A549 treated with CpdA at 1 μM for 4 hours (cell line): ENCODE measurements at places on chromosomes 12 and 14. TPM values are rescaled to one million over a fixed set of nuclear protein-coding genes. Genes with fewer than 3 reads are reported as not detected.

Gene SELPLG
- total RNA-seq = 0.44 to 1.1 TPM (median 1.0 TPM) in 5 replicates

Gene PSMA3
- 198 to 273 TPM (median 205 TPM) in 5 replicates for total RNA-seq

Gene GLT8D2
- total RNA-seq = 0.17 to 0.52 TPM (median 0.24 TPM) in 5 replicates

Gene TSHR
- not detected in 5 replicates for total RNA-seq

Gene KMT2D
- total RNA-seq = 32.8 to 47.2 TPM (median 40.1 TPM) in 5 replicates

Gene PMCH
- 0.07 TPM in 1 of 5 replicates, not detected in the others for total RNA-seq

Gene RNASE7
- total RNA-seq = not detected in 5 replicates

Gene P2RX2
- not detected in 5 replicates for total RNA-seq

Gene C14orf39
- not detected in 5 replicates for total RNA-seq

Gene CEBPE
- not detected in 5 replicates for total RNA-seq

Gene OVCH1
- not detected in 5 replicates for total RNA-seq

Gene SLCO1A2
- 0.07 TPM in 1 of 5 replicates, not detected in the others for total RNA-seq

Gene AJUBA
- 34.2 to 45.0 TPM (median 38.1 TPM) in 5 replicates for total RNA-seq

Gene SALL2
- total RNA-seq = 0.63 to 1.6 TPM (median 1.1 TPM) in 5 replicates

Gene KRT2
- 0.03 TPM in 1 of 5 replicates, not detected in the others for total RNA-seq

Gene PRR4
- 1.5 to 4.3 TPM (median 3.3 TPM) in 5 replicates for total RNA-seq

Gene CMA1
- not detected in 5 replicates for total RNA-seq

Gene PIANP
- total RNA-seq = 0.43 to 1.0 TPM (median 0.87 TPM) in 5 replicates

Gene PACS2
- total RNA-seq = 20.3 to 30.9 TPM (median 24.2 TPM) in 5 replicates

Gene WNT1
- 0.07 TPM in 1 of 5 replicates, not detected in the others for total RNA-seq

Gene SOX5
- total RNA-seq = not detected in 5 replicates

Gene RFX4
- not detected in 5 replicates for total RNA-seq

Gene SLC5A8
- not detected in 5 replicates for total RNA-seq

Gene BIN2
- 0.07 to 0.09 TPM in 2 of 5 replicates, not detected in the others for total RNA-seq

Gene PRDM4
- 19.0 to 23.7 TPM (median 20.7 TPM) in 5 replicates for total RNA-seq

Gene CISTR
- not detected in 5 replicates for total RNA-seq

Gene CIDEB
- total RNA-seq = 0.18 to 0.50 TPM (median 0.32 TPM) in 5 replicates

Gene CLEC7A
- not detected in 5 replicates for total RNA-seq

Gene FAM90A1
- 0.06 to 0.14 TPM (median 0.09 TPM) in 4 of 5 replicates, not detected in the other for total RNA-seq

Gene SLC25A21
- total RNA-seq = 0.58 to 1.6 TPM (median 1.2 TPM) in 5 replicates

Gene HOXC9
- 10.6 to 13.6 TPM (median 12.5 TPM) in 5 replicates for total RNA-seq

Gene TC2N
- total RNA-seq = 0.54 to 0.71 TPM (median 0.61 TPM) in 5 replicates

Gene C14orf180
- not detected in 5 replicates for total RNA-seq

Gene PPP1R3E
- total RNA-seq = 3.2 to 6.3 TPM (median 4.1 TPM) in 5 replicates

Gene DEPDC4
- total RNA-seq = 1.3 to 2.2 TPM (median 1.5 TPM) in 5 replicates

Gene ASPG
- total RNA-seq = 0.02 TPM in 1 of 5 replicates, not detected in the others

Gene EIF2S3B
- 0.45 to 1.2 TPM (median 0.67 TPM) in 5 replicates for total RNA-seq

Gene ACVR1B
- total RNA-seq = 12.0 to 17.3 TPM (median 15.4 TPM) in 5 replicates

Gene CACNB3
- 26.8 to 42.5 TPM (median 33.5 TPM) in 5 replicates for total RNA-seq

Gene DACT1
- 0.40 to 0.81 TPM (median 0.54 TPM) in 5 replicates for total RNA-seq

Gene DLK1
- 0.22 to 0.65 TPM (median 0.48 TPM) in 5 replicates for total RNA-seq

Gene STYK1
- total RNA-seq = 0.12 to 0.76 TPM (median 0.23 TPM) in 5 replicates

Gene WASHC3
- 29.3 to 36.8 TPM (median 32.6 TPM) in 5 replicates for total RNA-seq

Gene GPR84
- 0.03 to 0.09 TPM (median 0.09 TPM) in 3 of 5 replicates, not detected in the others for total RNA-seq

Gene MYO1H
- not detected in 5 replicates for total RNA-seq

Gene KRT71
- total RNA-seq = not detected in 5 replicates

Gene GYS2
- not detected in 5 replicates for total RNA-seq

Gene MYRFL
- total RNA-seq = 0.03 TPM in 1 of 5 replicates, not detected in the others

Gene MAP1LC3B2
- 0.94 to 2.6 TPM (median 1.6 TPM) in 5 replicates for total RNA-seq

Gene PTCSC3
- total RNA-seq = not detected in 5 replicates

Gene OR6C4
- not detected in 5 replicates for total RNA-seq

Gene TIMM9
- total RNA-seq = 69.0 to 82.9 TPM (median 73.2 TPM) in 5 replicates

Gene RTN1
- not detected in 5 replicates for total RNA-seq

Gene CLEC1B
- total RNA-seq = not detected in 5 replicates

Gene LTBP2
- 9.6 to 16.4 TPM (median 10.6 TPM) in 5 replicates for total RNA-seq

Gene POTEM
- total RNA-seq = not detected in 5 replicates

Gene KCNC2
- total RNA-seq = not detected in 5 replicates

Gene NINJ2
- total RNA-seq = 0.34 to 0.74 TPM (median 0.55 TPM) in 4 of 5 replicates, not detected in the other
